ENCODE measurements at places on chromosomes 4 and X.
A peak's percentile ranks its signal among the peaks of the same experiment; 100 is the strongest.

GRCh38 chrX:71604796-71605568, 13.3 kb downstream of the CXCR3 start:
- DNase-seq, result no peak

DNA sequence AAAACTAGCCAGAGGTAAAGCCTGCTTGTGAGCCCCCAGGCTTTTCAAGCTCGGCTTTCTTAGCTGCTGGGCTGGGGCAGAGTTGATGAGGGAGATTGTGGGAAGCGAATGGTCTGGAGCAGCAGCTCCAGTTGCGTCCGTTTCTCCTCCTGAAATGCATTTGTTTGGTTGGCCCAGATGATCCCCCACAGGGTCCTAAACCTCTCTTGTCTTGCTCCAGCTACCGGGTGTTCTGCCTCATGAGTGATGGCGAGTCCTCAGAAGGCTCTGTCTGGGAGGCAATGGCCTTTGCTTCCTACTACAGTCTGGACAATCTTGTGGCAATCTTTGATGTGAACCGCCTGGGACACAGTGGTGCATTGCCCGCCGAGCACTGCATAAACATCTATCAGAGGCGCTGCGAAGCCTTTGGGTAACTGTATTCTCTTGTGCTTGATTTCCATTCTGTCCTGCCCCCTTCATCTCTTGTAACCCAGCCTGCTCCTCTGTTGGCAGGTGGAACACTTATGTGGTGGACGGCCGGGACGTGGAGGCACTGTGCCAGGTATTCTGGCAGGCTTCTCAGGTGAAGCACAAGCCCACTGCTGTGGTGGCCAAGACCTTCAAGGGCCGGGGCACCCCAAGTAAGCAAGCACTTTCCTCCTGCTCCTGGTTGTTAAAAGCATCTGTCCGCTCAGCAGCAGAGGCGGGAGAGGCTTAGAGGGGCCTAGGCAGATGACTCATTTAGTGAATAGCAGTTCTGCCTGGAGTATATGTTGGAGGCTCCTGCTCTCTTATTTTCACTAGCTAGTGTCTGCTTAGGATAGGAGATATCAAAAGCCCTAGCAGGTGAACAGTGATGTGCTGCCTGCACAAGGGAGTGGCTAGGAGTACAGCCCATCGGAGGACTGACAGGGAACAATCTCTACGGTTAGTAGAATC, 15.3 kb downstream of the TKTL1 start:
- DNase-seq, result no peak

DNA sequence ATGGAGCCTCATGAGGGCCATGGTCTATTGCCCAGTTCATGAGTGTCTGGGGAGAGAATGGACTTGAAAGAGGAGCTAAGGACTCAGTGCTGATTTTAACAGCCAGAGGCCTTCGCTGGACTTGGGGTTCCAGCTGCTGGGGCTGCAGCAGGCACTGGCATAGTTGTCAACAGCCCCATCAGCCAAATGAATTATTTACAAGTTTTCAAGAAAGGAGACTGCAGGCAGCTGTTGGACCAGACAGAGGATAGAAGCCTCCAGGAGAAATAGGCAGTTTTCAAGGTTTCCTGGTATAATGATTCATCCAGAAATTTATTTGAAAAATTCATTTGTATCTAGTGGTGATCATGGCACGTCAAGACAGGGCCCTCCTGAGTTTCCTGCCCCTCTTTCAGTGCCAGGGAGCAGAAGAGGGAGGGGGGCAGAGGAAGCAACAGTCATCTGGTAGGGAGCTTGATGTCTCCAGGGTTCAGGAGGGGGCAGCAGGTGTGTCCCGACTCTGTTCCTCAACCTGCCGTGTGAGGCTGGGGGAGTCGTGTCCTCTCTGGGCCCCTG, 63.1 kb upstream of the GPR78 start:
- DNase-seq, result peak; percentile 16

- no peak for DNase-seq
These were observed 85.1 kb downstream of the PDLIM5 start for GRCh38 chr4:94536649-94537469.

- DNase-seq, result no peak
These were observed 207.5 kb downstream of the ANK2 start for GRCh38 chr4:113256946-113257345.

GRCh38 chr4:151721466-151721865, 39.3 kb downstream of the GATB start:
- no peak for DNase-seq

- no peak for DNase-seq
These were observed 357.1 kb upstream of the NOCT start for GRCh38 chr4:138658518-138658917.

DNA sequence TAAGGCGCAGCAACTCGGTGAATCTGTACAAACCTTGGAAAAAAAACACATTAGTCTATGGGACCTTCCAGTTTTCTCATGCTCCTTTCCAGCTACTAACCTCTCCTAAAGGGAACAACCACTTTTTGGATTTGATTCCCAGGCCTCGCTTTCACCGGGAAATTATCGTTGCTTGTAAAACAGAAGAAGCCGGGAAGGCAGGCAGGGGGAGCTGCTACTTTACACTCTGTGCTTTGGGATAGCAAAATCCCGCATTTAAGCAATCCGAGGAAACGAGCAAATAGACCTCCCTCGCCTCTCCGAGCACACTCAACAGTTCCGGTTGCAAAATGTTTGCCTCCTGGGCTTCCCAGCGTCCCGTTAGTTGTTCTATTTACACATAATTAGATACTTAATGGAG, 1.2 kb downstream of the CD38 start:
- no peak for DNase-seq

GRCh38 chr4:10831727-10832408, 147.3 kb upstream of the CLNK start:
- no peak for DNase-seq

GRCh38 chr4:169993531-169993930, 32.7 kb downstream of the MFAP3L start:
- no peak for DNase-seq

DNA sequence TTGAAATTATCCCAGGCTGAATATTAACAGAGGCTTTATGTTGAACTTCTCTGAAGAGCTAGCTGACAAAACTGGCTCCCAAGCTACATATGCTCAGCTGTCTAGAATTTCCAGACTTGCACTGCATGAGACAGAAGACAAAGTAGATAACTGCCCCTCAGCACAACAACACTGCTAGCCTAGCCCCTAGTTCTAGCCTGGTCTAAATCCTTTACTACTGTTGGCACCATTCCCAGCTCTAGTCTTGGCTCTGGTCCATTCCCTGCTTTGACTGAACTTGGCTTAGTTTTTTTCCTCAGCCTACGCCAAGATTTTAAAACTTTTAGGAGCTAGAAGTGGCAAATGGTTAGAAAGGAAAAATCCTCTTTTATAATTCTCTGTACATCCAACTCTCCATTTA, 7.6 kb upstream of the OPHN1 start:
- no peak for DNase-seq

DNA sequence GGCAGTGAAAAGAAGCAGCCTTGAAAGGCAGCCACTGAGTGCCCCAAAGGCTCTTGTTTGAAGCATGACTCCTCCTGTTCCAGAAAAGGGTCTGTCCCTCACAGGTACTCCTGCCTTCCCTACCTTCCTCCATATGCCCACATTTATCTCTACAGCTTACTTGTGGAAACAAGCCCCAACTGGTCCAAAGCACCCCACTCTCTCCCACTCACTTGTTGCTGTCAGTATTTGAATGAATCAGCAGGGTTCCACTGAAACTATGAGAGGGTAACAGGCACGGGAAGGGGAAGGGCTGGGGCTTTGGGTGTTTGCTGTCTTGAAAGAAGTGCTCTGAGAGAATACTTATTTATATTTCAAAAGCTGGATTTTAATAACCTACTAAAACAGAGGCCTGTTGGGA, 34.9 kb downstream of the GPR143 start:
- no peak for DNase-seq

- DNase-seq, result no peak
These were observed 75.5 kb downstream of the CASP3 start for GRCh38 chr4:184573701-184574100.

GRCh38 chrX:136519069-136519468, 12.9 kb upstream of the VGLL1 start:
- no peak for DNase-seq

DNA sequence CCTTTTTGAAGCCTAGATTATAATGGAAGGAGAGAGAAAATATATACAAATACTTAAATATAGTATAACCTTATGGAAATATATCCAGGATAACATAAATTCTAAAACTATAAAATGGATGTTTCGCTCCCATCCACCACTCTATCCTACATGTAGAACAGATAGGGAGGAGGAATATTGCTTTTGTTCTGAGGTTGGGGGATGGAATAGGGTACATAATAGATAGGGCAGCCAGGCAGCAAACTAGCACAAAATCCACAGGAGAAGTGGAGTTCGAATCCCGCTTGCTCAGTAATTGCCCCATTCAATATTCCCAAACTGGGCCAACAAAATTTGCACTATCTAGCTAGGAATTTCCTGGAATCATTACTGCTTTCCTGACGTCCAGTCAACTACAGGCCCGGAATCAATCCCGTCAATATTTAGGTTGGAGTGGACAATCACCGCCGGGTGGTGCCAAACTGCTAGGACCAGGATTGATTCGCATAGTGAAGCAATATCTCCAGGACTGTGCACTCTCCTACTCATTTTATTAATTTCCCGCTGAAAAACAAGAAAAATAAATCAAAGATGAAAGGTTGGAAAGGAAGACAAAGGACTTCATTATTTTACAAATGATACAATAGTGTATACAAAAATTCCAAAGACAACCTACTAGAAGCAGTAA, 40.4 kb upstream of the PAPSS1 start:
- no peak for DNase-seq

All from SW 1271 (cell line).